Chondrocyte (in vitro differentiated cells): ENCODE measurements at places on chromosomes 6 and 20.
A peak's percentile ranks its signal among the peaks of the same experiment; 100 is the strongest.

- H3K4me3 ChIP-seq: no peak overlapping the region
- no peak for DNase-seq
- H3K27me3 ChIP-seq: peaks cover 2% of the 10 kb centered on the region
- H3K36me3 ChIP-seq: no peaks in the 10 kb centered on the region
Measured at GRCh38 chr20:50610212-50610718, 81.1 kb downstream of the RIPOR3 start.

GRCh38 chr20:34200023-34200422, 41.2 kb upstream of the ASIP start:
- no peak overlapping the region for H3K4me3 ChIP-seq
- no peaks in the 10 kb centered on the region for H3K36me3 ChIP-seq
- H3K27me3 ChIP-seq: peaks cover 41% of the 10 kb centered on the region
- no peaks in the 10 kb centered on the region for H3K4me1 ChIP-seq
- DNase-seq: no peak

DNA sequence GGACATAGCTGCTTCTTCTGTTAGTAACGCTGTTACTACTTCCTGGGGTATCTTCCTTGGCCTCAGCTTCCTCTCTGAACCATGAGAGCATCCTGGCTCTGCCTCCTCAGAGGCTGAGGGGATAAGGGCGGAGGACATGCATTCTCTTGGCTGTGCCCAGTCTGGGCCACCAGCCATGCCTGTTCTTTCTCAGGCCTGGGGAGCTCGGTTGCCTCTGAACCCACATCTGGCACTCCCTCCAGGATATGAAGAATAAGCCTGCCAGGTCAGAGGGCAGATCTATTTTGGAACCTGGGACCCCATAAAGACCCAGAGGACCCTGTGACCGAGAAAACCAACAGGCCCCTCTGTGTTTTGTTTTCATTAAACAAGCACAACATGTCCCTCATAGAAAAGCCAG, 6.6 kb upstream of the ANGPT4 start:
- no peaks in the 10 kb centered on the region for H3K4me1 ChIP-seq
- peak; percentile 20 for DNase-seq
- peaks cover 8% of the 10 kb centered on the region for H3K27me3 ChIP-seq

GRCh38 chr6:127051571-127052260, 66.8 kb upstream of the RSPO3 start:
- H3K27me3 ChIP-seq: peaks cover 3% of the 10 kb centered on the region
- peaks cover 1% of the 10 kb centered on the region for H3K36me3 ChIP-seq
- peaks cover 21% of the 10 kb centered on the region for H3K4me1 ChIP-seq

DNA sequence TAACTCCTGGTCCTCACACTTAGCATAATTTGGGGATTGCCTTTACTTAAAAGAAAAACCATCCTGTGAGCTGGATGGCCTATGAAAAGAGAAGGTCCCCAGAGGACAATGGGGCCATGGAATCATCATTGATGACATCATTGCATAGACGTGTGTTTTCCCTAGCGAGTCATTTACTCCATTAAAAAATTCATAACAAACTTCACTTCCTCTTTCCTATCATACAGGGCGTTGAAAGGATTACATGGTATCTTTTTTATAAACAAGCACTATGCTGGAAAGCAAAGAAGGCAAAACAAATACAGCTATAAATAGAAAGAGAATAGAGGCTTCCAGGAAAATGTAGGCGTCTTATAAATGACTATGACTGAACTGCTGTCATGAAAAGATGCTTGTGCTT, 11.3 kb upstream of the COL12A1 start:
- H3K4me3 ChIP-seq: no peak overlapping the region
- no peaks in the 10 kb centered on the region for H3K27me3 ChIP-seq
- no peaks in the 10 kb centered on the region for H3K36me3 ChIP-seq
- peaks cover 16% of the 10 kb centered on the region for H3K4me1 ChIP-seq
- no peak for DNase-seq

- no peak overlapping the region for H3K27ac ChIP-seq
- peaks cover 34% of the 10 kb centered on the region for H3K27me3 ChIP-seq
- no peaks in the 10 kb centered on the region for H3K36me3 ChIP-seq
- no peaks in the 10 kb centered on the region for H3K4me1 ChIP-seq
Measured at GRCh38 chr20:63049561-63050221, 42.9 kb upstream of the BHLHE23 start.

DNA sequence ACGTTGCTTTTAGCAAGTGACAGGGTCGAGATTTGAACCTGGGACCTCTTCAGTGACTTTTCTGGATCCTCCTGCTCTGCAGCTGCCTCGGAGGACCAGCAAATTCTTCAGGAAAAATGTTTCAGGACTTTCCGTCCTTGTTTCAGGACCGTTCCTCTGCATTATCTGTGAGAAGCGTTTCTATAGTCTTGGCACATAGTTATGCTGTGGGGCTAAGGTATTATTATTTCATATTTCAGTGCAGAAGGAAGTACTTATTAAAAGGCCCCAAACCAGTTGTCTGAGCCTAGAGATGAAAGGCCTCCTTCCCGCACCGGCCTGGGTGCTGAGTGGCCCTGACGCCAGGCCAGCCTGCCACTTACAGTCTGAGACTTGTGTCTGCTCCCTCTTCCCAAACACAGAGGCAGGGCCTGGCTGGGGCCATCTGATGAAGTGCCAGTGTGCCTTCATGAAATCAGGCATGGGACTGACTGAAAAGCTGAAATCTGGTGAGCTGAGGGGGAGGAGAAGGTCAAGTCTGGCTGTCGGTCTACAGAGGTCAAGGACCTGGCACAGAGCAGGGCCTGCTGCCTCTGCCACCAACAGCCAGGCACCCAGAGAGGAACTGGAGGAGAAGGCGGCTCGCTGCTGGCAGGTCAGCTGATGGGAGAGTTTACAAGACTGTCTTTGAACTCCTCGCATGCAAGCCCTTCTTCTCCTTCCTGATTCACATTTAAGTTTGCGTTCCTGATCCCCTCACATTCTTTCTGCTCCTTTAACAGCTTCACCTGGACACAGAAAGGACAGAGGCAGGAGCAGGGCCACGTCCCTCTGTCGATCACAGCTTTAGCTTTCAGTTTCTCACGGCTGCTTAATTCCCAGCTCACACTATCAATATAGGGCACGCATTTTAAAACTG, 8.9 kb upstream of the QKI start:
- no peaks in the 10 kb centered on the region for H3K27me3 ChIP-seq
- no peak for DNase-seq
- H3K36me3 ChIP-seq: no peaks in the 10 kb centered on the region
- peak overlapping the region; percentile 88 for H3K27ac ChIP-seq

GRCh38 chr6:145147981-145148749, 587.2 kb downstream of the EPM2A start:
- H3K27me3 ChIP-seq: no peaks in the 10 kb centered on the region
- no peak for DNase-seq
- H3K4me1 ChIP-seq: peaks cover 35% of the 10 kb centered on the region
- no peak overlapping the region for H3K27ac ChIP-seq
- H3K4me3 ChIP-seq: no peak overlapping the region

GRCh38 chr6:19851241-19852089, 14.3 kb downstream of the ID4 start:
- H3K27ac ChIP-seq: peak overlapping the region; percentile 95
- H3K36me3 ChIP-seq: no peaks in the 10 kb centered on the region
- no peaks in the 10 kb centered on the region for H3K27me3 ChIP-seq
- no peak for DNase-seq
- peak overlapping the region; percentile 69 for H3K4me3 ChIP-seq

DNA sequence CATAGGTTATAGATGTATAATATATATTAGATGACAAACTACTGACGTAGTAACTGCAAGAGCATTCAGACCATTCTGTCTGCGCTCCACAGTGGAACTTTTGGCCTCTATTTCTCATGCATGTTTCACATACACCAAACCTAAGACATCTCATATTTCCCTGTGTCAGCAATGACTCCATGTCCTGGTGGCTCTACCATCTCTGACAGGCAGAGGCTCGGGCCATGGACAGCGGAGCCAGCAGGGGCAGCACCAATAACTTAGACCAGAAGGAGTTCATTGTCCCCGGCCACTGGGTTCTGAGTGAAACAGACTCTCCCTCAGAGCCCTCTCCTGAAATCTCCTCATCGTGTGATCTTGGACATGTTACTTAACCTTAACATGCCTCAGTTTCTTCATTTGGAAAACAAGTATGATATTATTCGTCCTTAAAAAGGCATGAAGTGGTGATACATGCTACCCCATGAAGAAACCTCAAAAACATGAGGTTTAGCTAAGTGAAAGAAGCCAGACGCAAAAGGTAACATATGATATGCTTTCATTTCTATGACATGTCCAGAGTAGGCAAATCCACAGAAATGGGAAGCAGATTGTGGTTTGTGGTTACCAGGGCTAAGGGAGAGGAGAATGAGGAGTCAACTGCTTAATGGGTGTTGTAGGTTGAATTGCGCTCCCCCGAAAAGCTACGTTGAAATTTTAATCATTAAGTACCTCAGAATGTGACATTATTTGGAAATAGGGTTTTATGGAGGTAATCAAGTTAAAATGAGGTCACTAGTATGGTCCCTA, 564.0 kb upstream of the JARID2 start:
- H3K4me1 ChIP-seq: peaks cover 3% of the 10 kb centered on the region
- no peaks in the 10 kb centered on the region for H3K27me3 ChIP-seq
- no peak for DNase-seq
- no peak overlapping the region for H3K4me3 ChIP-seq
- no peak overlapping the region for H3K27ac ChIP-seq

DNA sequence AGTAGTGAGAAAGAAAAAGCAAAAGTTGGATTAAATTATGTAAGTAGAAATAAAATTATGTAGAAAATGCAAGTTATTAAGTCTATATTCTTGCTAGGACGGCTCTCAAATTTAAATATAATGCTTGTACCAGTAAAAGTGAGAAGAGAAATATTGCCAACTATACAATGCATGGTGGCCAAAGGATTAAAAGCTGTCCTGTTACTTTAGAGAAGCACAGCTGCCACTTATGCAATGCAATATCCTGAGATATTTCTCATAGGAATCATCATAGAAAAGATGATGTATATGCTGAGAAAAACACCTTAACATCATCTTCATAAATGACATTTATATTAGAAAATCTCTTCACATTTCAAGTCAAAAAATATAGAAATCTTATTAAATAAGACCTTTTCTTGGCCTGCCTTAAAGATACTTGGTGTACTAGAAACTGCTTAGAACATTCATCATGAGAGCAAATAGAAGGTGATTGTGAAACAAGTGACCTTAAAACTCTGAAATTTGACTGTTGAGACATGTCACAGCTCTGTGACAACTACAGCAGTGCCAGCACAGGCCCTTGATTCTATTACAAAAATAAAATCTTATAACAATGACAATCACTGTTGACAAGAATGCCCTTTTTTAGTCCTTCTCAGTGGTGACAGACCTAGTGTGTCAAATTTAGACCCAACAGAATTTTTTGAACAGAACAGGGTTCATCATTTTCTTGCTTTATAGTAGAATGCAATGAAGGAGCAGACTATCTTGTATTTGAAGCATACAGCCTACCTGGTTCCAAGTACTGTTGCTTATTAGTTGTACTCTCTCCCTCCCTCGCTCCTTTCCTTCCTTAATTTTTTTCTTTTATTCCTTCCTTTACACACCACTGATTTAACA, 173.1 kb downstream of the CLVS2 start:
- no peak overlapping the region for H3K27ac ChIP-seq
- no peak overlapping the region for H3K4me3 ChIP-seq
- DNase-seq: no peak
- no peaks in the 10 kb centered on the region for H3K4me1 ChIP-seq

GRCh38 chr6:43634702-43635303, 837 bp upstream of the MAD2L1BP start:
- peaks cover 6% of the 10 kb centered on the region for H3K36me3 ChIP-seq
- H3K4me3 ChIP-seq: no peak overlapping the region
- peak overlapping the region; percentile 91 for H3K27ac ChIP-seq
- peaks cover 37% of the 10 kb centered on the region for H3K4me1 ChIP-seq
- H3K27me3 ChIP-seq: no peaks in the 10 kb centered on the region
- no peak for DNase-seq

GRCh38 chr20:54203281-54203680, 4.6 kb upstream of the PFDN4 start:
- no peaks in the 10 kb centered on the region for H3K36me3 ChIP-seq
- no peak overlapping the region for H3K4me3 ChIP-seq
- no peak overlapping the region for H3K27ac ChIP-seq
- peaks cover 4% of the 10 kb centered on the region for H3K27me3 ChIP-seq
- no peak for DNase-seq

DNA sequence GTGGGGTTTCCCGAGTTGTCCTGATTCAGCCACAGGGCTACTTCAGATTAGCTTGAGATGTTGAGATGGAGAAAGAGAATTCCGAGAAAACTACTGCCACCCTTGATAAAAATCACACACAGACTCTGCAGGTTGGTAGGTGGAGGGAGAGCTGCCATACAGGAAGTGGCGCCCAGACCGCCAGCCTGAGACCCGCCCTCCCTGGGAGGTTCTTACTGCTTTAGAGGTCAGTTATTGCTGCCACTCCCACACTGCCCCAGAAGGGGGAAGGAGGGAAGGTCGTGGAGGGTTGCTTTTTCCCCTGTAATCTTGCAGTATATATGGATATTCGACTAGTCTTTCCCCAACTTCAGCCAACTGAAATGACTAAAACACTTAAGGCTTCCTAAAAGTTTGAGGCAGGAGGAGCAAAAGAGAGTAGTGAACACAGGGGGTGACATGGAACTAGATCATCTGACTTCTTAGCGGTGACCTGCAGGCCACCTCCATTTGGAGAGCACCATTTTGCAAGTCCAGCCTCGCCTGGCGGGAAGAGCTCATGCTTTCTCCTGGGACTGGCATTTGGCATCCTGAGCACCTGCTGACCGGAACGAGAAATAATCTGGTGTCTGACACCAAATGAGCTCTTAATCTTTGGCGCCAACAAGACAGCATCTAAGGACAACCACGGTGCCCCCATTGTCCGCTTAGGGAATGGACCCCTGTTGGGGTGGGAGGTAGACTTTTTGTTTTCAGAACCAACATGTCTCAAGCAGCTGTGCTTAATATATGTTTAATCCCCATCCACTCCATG, 35.7 kb upstream of the SLC22A1 start:
- H3K4me3 ChIP-seq: no peak overlapping the region
- H3K27me3 ChIP-seq: no peaks in the 10 kb centered on the region
- no peak for DNase-seq
- peaks cover 38% of the 10 kb centered on the region for H3K36me3 ChIP-seq

GRCh38 chr6:41557335-41557734, 11.2 kb downstream of the FOXP4 start:
- no peak for DNase-seq
- no peak overlapping the region for H3K27ac ChIP-seq
- peaks cover 10% of the 10 kb centered on the region for H3K4me1 ChIP-seq
- H3K36me3 ChIP-seq: peaks cover 1% of the 10 kb centered on the region
- H3K4me3 ChIP-seq: no peak overlapping the region

GRCh38 chr6:124027392-124027791, 223.7 kb downstream of the NKAIN2 start:
- no peaks in the 10 kb centered on the region for H3K27me3 ChIP-seq
- H3K36me3 ChIP-seq: no peaks in the 10 kb centered on the region
- peaks cover 9% of the 10 kb centered on the region for H3K4me1 ChIP-seq
- no peak overlapping the region for H3K4me3 ChIP-seq
- no peak overlapping the region for H3K27ac ChIP-seq

DNA sequence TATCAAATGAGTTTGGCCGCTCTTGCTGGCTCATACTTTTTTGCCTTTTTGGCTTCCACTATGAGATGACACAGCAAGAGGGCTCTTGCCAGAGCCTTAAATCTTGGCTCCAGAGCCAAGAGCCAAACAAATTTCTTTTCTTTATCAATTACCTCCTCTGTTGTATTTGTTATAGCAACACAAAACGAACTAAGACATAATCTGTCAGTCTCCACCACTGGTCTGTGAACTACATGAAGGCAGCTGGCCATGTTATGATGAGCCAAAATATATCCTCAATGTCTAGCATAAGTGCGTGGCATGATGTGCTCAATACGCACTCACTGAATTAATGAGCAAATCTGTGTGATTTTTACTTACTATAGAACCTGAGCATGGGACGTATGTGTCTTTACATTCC, 220.0 kb upstream of the ZNF217 start:
- no peak overlapping the region for H3K4me3 ChIP-seq
- H3K4me1 ChIP-seq: no peaks in the 10 kb centered on the region
- H3K36me3 ChIP-seq: no peaks in the 10 kb centered on the region
